Stimulated activated CD8-positive, alpha-beta memory T cell treated with anti-CD3 and anti-CD28 coated beads, Interleukin-2, amount 100 ng/mL, for 1 hour (primary cell): ENCODE measurements at places on chromosomes 12 and 14.

GRCh38 chr12:76883151-76883550 lies 4.3 kb upstream of the CSRP2 start:
- DNase-seq: no peak

- no peak for DNase-seq
These were observed 4.5 kb upstream of the MIA2 start for GRCh38 chr14:39229222-39229543.

DNA sequence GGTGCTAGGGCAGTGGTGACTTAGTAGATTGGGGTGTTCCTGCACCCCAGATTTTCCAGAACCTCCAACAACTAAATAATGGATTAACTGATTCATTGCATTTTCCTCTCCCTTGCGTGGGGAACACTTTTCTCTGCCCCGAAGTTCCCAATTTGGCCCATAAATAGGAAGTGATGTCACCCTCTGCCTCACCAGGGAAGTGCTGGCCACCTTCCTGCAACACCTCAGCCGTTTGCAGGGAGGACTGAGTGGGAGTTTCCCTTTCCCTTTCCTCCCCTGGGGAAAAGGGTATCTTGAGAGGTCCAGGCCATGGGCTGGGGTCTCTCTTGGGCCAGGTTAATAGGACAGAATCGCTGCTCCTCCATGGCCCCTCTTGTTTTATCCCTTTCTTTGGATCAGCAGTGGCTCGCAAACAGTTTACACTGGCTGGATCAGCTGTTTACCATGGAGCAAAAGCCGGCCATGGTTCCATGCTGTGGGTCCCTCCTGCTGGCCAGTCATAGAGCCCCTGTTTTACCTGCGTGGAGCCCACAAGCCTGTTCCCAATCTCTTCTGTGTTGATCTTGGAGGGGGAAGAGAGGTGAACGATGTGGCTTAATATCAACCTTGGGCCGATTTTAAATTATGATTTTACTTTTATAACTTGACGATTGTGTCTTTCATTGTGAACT lies 91.6 kb upstream of the VRK1 start:
- no peak for DNase-seq

DNA sequence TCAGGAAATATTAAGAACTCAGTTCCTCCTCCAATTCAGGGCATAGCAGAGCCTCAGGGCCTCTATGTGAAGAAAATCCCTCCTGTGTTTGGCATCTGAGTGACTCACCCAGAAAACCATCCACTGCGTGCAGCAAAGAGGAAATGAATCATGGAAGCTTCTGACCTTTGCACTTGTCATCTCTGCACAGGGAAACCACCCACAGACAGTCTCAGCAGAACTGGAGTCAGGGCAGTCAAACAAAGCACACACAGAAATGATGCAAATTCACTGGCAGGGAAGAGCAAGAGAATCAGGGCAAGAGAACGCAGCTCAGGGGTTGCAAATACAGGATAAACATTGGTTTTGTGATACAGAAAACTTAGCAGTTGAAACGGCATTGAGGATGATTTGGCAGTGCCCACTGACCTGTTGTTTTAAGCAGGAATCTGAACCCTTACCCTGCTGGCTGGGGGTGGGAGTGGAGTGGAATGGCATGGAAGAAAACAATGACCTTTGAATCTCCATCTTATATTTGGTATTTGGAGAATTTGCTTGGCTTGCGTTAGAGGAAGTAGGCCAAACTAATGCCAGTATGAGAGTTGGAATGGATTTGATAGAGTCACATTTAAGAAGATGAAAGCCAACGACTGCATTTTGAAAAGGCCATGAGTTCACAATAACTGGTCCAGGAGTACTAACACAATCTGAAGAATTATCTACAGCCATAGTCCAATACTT lies 53.5 kb downstream of the PHLDA1 start:
- peak; percentile 54 for DNase-seq

- no peak for DNase-seq
These were observed 18.8 kb downstream of the BCL11B start for GRCh38 chr14:99252940-99253868.

DNA sequence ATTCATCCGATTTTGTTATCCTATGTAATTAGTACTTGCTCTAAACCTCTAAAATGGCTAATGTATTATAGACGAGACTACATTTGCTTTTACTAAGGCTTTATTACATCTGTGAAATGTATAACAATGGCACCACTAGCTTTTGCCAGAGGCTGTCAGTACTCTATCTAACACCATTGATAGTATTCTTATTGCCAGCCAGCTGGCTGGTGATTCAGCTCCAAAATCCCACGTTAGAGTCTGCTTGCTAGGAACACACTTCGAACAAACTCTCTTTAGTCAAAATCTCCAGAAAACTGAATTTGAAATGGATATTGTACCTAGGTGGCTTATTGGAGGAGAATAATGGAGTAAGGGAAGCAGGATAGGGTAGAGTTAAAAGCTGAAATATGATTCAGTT lies 839.2 kb downstream of the SLC6A15 start:
- no peak for DNase-seq

GRCh38 chr12:75259143-75259542 lies 49.5 kb upstream of the KCNC2 start:
- DNase-seq: no peak

DNA sequence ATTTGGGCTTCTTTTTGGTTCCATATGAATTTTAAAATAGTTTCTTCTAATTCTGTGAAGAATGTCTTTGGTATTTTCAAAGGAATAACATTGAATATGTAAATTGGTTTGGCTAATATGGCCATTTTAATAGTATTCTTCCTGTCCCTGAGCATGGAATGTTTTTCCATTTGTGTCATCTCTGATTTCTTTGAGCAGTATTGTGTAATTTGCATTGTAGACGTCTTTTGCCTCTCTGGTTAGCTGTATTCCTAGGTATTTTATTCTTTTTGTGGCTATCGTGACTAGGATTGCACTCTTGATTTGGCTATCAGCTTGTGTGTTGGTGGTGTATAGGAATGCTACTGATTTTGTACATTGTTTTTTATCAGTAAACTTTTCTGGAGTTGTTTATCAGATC lies 601.9 kb downstream of the SNAPC1 start:
- no peak for DNase-seq

GRCh38 chr14:80787876-80788275 lies 153.7 kb downstream of the CEP128 start:
- no peak for DNase-seq

DNA sequence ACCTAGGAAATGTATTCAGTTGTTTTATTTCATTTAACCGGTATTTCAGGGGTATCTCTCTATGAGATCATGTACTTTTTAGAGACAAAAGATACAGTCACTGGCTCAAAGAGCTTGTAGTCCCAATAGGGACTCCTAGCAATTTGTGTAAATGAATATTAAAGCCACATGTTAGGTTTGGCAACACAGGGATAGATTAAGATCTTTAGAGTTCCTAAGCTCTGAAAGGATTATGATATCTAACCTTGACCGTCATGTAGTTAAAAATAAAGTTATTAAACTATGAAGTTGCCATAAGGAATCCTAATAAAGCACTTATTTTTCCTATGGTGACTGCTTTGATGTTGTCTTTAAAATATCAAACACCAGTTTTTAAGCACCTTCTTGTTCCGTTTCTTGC lies 100.4 kb upstream of the FGD4 start:
- DNase-seq: no peak

GRCh38 chr12:46362895-46363581 lies 9.5 kb downstream of the SLC38A2 start:
- DNase-seq: no peak

GRCh38 chr12:34597548-34598351 lies 575.5 kb downstream of the ALG10 start:
- no peak for DNase-seq

DNA sequence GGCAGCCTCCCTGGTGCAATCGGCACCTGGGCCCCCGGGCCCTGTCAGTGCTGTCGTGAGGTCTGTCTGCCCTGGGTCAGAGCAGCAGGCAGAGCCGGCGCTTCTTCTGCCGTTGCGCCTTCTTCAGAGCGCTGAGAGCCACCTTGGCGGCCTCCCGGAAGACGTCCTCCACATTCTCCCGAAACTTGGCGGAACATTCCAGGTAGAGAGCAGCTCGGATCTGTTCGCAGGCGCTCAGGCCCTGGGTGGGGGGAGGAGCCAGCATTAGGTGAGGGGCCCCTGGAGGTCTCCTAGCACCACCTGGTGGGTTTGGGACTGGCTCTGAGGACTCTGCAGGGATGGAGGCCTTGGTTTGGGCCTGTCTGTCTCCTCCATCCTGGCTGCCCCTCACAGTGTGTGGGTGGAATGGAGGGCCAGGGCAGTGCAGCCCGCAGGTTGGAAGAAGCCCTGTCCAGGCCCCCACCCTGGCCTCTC lies 14.0 kb downstream of the RHOF start:
- no peak for DNase-seq

DNA sequence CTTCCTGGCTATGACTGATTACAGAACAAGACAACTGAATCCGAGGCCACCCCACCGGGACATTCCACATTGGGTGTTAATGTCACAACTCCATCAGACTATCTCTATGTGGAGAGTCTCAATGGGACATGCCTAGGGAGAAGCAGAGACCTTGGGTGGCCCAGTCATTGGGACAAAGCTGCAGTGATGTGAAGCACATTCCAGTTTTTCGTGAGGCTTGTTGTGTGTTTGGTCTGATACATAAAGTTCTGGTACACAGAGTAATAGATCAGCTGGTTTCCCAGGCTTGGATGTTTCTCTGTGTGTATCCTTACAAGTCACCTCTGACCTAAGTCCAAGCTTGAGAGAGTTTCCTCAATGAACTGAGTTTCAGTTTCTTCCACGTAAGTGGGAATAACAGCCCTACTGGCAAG lies 42.3 kb downstream of the CPM start:
- DNase-seq: no peak
